Activated CD4-positive, alpha-beta T cell treated with anti-CD3 and anti-CD28 coated beads, Interleukin-2, Interleukin-4, amounts not matched to agents 100 ng/mL and 50 ng/mL, durations not matched to agents 16 hours and 8 hours (primary cell): ENCODE measurements at places on chromosomes 12 and 14.

DNA sequence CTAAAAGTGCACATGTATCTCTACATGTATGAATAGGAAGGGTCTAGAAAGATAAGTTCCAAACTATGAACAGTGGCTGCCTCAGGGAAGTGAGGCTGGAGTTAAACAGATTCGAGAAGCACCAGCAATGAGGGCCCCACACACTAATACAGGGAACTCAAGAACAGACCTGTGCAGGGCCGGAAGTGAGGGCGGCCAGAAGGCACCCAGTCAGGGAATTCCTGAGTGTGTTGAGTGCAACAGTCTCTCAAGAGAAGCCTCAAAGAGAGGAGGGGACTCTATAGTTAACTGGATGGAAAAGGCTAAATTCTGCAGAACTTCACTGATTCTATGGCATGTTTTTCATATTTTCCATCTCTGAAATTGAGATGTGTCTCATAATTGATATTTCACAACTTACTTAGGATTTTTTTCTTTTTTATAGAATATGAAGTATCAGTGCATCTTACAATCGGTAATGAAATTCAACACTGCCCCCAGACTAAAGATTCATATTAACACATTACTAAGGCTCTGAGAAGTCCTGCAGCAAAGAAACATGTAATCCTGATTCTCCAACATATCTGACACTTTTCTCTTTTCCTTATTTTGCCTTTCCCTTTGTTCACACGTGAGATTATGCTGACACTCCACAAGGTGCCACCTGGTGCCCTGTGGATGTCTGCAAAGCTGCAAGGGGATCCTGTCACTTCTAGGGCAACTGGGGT is 61.3 kb downstream of the CHGA start:
- DNase-seq, result no peak

GRCh38 chr12:38392554-38393144 is 76.1 kb downstream of the ALG10B start:
- DNase-seq, result peak; percentile 34

DNA sequence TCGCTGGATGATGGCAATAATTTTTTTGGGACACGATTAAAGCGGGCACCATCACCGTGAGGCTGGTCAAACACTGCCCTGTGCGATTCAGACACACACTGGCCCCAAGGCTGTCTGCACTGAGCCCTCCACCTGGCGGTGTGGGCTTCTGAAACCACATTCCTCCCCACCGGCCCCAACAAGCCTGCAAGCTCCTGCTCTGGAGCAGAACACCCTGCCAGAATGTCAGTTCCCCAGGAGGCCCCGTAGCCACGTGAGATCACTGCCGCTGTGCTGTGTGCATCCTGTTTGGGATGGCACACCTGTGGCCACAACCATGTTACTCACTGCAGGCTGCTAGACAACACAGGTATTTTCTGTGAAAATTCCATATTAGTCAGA is 7.9 kb downstream of the GSC start:
- DNase-seq, result no peak

- DNase-seq, result no peak
These were observed 622.3 kb downstream of the C12orf50 start for GRCh38 chr12:87406926-87407325.

DNA sequence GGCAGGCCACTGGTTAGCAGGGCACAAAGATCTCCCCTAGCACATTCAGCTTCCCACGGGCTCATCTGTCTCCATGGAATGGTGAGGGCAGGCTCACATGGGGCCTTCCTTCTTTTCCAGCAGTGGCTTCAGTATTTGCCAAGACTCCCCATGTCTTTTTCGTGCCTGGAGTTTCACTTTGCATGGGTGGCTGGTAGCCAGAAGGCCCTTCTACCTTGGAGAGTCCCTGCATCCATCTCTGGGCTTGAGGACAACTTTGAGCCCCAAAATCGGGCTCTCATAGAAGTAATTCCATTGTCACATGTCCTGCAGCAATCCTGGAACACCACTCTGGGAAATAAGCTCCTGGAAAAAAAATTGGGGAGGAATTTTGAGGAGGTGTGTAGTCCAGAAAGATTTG is 42.1 kb downstream of the NFKBIA start:
- DNase-seq, result no peak

DNA sequence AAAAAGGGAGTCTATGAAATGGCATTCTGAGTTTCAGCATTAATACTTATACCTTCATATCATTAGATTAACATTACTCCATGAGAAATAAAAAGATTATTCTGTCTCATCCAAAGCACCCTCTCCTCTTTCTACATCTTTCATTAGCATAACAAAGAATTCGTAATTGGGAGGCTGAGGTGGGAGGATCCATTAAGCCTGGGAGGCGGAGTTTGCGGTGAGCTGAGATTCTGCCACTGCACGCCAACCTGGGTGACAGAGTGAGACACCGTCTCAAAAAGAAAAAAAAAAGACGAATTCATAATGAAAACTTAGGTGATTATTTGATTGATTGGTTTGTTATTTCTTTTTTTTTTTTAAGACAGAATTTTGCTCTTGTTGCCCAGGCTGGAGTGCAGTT is 1.8 kb upstream of the CDK17 start:
- no peak for DNase-seq

GRCh38 chr14:49849213-49849847 is 3.3 kb downstream of the NEMF start:
- DNase-seq, result no peak

DNA sequence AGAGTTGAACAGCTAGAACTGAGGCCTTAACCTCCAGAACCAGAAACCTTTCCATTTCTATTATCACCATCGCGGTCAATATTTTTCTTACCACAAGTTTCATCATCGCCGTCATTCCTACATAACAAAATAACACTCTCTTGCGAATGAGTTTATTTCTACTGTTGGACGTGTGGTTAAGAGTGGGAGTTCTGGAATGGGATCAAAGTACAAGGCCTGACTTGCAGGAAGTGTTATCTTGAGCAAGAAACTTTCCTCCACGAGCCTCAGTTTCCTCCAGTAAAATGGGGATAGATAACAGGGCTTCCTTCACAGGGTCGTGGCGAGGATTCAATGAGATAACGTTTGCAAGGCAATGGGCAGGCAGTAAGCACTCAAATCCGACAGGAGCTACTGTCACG is 652 bp downstream of the SART3 start:
- no peak for DNase-seq

- DNase-seq, result no peak
These were observed 27.1 kb downstream of the CLIP1 start for GRCh38 chr12:122395319-122395718.

DNA sequence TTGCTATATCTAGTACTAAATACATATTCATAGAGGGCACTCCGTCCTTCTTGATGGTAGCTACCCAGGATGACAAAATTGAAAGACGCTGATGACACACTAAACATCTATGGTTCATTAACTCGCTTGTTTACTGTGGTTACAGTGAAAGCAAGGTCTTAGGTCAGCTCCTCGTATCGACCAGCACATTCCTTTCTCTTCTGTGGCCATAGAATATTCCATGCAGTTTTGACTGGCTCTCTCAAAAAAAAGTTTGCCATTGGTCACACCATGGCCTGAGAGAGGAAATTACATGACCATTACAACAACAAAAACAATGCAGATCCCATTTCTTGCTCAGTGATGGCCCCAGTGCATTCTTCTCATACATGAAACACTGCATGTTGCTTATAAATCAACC is 411.4 kb upstream of the SOX5 start:
- DNase-seq, result no peak

- no peak for DNase-seq
These were observed 71.4 kb downstream of the SLC15A4 start for GRCh38 chr12:128752386-128752785.

GRCh38 chr12:51246254-51246853 is 7.7 kb downstream of the DAZAP2 start:
- peak; percentile 44 for DNase-seq
